ENCODE measurements at places on chromosomes 2 and 18.
A peak's percentile ranks its signal among the peaks of the same experiment; 100 is the strongest.

- no peak for DNase-seq
These were observed 3.0 kb upstream of the FOSL2 start for GRCh38 chr2:28389399-28390240.

GRCh38 chr18:63887424-63887823 lies at the start of gene SERPINB2:
SERPINB2 (plus strand) TSS chr18:63887705; CDS start chr18:63891445, 3,740 bp downstream.
- no peak for DNase-seq

DNA sequence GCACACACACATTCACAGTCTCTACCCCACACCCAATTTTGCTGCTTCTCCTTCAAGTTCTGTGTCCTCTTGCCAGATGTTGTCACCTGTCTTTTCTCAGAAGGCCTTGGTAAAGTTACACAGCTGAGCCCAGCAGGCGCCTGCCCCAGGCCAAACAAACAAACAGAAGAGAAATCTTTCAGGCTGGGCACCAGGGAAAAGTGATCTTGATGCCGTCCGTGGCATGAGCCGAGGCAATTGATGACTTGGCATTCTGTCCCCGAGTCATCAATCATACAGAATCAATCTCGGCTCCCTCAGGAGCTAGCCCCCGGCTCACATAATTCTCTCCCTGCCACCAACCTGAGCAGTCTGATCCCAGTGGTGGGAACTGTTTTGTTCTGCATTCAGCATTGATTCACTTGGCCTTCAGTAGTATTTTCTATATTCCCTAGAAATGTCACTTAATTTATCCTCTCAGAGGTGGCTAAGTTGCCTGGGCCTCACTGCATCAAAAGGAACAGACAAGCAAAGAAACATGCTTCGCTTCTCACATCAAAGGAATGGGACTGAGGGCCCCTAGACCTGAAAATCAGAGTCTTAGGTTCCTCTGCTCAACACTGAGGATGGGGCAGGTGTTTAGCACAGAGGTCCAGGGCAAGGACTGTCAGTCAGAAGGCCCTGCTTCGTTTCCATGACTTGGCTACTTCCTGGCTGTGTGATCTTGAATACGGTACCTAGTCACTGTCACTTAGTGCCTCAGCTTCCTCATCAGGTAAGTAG lies 278.8 kb upstream of the CELF4 start:
- DNase-seq, result no peak

- DNase-seq, result no peak
These were observed 8.3 kb downstream of the WNT6 start for GRCh38 chr2:218867900-218868299.

DNA sequence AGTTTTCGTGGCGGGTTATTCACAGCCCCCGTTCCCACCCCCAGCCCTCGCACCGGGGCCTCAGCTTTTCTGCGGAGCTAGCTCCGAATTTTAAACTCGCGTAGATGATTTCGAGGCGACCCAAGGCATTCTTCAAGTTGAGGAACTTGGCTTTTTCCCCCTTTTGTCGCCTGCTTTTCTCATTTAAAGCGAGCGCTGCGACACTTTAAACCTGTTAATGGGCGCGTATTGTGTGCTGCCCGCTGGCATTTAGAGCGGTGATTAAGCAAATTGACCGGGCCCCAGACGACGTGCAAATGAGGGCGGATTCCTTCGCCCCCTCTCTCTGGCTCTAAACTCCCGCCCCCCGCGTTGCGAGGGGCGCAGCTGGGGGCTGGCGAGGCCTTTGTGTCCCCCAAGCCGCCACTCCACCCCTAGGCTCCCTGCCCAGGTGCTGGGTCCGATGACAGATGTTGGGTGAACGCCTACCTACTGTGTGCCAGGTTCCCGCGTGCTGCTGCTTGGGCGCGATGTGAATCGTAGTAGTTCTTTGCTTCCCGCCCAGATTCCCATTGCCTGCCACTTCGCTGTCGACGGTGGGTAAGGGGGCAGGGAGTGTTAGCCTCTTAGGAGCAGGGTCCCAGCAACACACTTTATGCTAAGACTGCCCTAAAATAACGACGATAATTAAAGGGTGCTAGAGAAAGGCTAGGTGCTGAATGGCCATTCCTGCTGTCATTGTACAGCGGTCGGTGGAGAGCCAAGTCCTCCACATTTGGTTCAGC lies 1.9 kb downstream of the TCF7L1 start:
- no peak for DNase-seq

GRCh38 chr18:903701-904100 lies 970 bp upstream of the ADCYAP1 start:
- DNase-seq, result peak; percentile 42

DNA sequence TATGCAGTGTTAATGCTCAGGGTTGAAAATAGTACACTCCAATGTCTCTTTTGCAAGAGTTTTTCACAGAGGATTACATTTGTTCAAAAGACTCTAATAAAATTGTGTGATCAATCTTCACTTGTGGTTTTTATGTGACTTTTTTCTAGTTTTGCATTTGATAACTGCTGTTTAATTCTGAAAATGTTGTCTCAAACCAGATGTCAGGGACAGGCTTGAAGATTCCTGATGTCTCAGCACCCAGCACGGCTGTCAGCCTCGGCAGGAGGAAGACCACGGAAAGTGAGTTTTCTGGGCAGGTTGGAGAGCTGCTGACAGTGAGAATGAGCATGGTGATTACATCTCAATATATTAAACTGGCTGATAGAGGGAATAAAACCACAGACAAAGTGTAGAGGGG lies 9.1 kb downstream of the SOX11 start:
- no peak for DNase-seq

GRCh38 chr2:198973181-198973580 lies 484.6 kb downstream of the SATB2 start:
- no peak for DNase-seq

DNA sequence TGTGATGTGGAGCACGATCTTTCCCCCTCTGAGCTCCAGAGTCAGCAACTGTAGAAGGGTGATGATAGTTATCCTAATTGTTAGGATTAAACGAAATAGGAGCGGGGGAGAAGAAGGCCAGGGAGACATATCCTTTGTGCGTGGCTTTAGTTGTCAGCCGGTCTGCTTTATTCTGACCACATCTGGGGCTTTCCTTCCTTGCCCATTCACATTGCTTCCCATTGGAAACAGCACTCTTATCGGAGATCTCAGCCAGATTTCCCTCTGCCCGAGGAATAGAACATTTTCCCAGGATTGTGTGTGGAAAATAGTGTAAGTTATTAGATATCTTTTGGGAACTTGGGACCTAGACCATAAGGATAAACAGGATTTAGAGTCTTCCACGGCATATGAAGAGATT lies 1.5 kb downstream of the RALB start:
- DNase-seq, result no peak

DNA sequence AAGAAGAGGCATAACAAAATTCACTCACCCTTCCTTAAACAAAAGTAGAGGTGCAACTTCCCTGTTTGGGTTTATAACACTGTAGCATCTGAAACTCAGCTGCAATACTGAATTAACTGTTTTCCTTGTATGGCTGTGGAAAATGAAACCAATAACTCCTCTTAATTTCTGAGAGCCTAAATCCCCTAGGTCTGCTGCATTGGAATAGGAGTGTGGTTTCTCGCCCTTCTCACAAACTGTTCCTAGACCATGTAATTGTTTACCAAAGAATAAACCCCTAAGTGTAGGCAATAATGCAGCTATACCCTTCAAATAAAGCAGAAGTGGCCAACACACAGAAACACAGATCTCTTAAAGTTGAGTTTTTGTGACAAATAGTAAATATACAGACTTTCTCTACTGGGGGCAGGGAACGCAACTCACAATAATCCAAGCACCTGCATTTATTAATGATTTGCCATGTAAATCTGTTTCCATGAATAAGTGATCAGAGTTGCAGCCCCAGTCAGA lies 52.0 kb downstream of the RASGRP3 start:
- DNase-seq, result no peak

DNA sequence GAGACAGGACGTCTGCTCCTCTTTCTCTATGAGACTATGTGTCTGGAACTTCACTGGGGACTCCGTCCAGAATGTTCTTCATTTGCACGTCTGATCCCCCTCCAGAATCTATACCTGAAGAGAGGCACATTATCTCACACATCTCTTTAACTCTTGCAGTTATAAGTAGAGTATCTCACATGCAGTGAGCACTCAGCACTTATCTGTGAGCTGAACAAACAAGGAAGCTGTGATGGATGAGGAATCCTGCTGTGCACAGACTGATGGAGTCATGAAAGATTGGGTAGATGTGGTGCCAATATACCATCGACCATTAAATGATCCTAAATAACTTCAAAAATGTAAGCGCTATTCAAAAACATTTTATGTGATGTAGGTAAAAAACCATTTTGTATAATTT lies 888.3 kb upstream of the CELF4 start:
- no peak for DNase-seq

DNA sequence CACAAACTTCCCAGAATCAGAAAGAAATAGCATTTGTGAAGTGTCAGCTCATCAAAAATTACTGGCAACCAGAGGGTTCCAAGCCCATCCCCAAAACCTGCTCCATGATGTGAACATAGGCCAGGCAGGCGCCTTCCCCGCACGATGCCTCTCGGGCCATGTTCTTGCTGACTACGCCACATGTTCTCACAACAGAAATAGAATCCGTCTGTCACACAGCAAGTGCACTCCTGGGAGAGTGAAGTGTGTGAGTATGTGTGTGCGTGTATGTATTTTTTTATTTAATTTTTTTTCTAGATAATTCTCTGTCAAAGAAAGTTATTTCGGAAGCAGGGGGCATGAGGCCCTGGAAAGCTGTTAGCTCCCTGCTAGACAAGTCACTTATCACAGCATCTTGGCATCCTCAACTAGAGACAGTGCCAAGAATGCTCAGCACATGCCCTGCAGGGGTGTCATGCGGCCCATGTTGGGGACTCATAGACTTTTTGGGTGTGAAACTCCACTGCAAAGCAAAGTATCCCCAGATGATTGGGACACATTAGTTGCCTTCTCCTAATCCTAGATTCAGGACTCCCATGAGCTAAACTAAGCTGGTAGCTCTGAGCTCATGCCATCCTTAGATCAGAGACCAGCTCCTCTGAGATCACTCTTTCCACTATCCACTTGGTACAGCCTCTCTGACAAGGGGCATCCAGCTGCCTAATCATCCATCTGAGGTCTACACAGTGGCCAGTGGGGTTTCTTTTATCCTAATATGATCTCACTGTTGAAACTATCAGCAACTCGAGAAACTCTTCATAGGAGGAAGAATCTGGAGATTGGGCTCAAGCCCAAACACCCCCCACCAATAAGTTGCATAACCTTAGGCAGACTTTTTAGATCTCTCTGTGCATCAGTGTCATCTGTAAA lies 53.2 kb upstream of the CYRIA start:
- no peak for DNase-seq

GRCh38 chr2:17539611-17540092 lies 844 bp upstream of the VSNL1 start:
- DNase-seq, result no peak

GRCh38 chr18:37471637-37472036 lies 94.0 kb downstream of the CELF4 start:
- DNase-seq, result no peak

DNA sequence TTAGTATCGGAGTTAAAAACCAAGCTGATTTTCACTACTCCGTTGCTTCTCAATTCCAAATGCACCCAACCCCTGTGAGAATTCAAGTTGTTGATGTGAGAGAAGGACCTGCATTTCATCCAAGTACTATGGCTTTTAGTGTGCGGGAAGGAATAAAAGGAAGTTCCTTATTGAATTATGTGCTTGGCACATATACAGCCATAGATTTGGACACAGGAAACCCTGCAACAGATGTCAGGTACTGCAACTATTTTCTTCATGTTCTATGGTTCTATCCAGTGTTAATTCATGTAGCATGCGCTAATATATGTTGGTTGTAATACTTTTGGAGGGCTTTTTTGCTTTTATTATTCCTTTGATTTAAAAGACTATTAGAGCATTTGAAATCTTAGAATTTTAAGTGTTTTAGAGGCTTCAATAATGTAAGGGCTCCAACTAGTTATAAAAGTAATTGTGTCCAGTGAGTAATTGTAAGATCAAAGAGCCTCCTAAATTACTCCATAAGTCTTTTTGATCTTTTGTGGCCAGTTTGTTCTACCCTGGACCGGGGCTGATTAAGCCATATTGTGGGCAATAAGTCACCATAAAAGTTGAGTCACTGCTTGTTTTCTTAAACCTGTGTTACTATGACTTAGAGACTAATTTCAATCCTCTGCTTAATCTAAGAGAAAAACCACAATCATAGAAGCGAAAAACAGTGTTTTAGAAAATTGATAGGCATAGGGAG lies 22.9 kb downstream of the DSG4 start:
- no peak for DNase-seq

DNA sequence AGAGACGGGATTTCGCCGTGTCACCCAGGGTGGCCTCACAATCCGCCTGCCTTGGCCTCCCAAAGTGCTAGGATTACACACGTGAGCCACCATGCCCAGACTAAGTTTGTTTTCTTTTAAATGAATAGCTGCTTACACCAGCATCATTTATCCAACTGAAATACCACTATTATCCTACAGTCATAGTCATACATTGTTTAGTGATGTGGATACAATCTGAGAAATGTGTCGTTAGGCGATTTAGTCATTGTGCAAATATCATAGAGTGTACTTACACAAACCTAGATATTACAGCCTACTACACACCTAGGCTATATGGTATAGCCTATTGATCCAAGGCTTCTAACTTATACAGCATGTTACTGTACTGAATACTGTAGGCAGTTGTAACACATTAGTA lies 10.3 kb downstream of the ZC3H15 start:
- DNase-seq, result no peak

GRCh38 chr2:181243319-181243718 lies 213.9 kb upstream of the ITGA4 start:
- DNase-seq, result no peak

DNA sequence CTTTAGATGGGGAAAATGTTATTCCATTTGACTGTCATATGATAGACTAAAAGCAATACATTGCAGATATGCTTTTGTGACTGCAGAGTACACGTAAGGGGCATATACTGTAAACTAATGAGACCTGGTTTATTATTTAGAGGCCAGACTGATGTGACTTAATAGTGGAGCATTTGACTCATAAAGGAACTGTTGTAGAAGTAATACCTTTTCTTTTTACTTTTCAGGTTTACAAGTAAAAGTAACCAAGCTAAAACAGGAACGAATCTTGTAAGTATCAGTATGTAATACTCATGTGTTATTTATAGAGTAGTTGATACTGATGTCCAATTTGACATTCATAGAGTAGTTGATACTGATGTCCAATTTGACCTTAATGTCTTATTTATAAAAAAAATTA lies 13.1 kb downstream of the RBBP8 start:
- DNase-seq, result no peak

- DNase-seq, result no peak
These were observed 9.9 kb upstream of the NPC1 start for GRCh38 chr18:23596183-23596582.

Measured in stimulated activated CD4-positive, alpha-beta T cell treated with anti-CD3 and anti-CD28 coated beads, Interleukin-15, amount 100 ng/mL, for 48 hours (primary cell).